ENCODE measurements at places on chromosomes 1 and 21.

DNA sequence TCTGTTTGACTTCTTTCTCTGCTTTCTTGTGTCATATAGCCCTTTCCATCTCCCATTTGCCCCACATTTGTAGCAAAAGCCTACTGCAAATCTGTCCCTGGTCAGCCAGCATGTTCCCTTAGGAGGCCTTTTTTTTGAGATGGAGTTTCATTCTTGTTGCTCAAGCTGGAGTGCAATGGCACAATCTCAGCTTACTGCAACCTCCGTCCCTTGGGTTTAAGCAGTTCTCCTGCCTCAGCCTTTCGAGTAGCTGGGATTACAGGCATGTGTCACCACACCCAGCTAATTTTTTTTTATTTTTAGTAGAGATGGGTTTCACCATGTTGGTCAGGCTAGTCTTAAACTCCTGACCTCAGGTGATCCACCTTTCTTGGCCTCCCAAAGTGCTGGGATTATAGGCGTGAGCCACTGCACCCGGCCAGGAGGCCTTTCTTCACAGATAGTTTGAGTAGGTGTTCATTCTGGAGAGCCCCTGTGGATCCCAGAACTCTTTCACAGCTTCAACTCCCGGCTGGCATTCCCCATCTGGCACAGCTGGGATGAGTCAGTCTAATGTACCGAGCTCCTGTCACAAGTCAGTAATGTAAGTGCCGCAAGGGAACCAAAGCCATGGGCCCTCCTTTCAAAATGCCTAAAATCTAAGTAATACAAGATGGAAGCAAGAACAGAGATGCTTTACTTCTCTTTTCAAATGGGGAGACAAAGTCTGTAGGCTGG, 9.4 kb upstream of the NHLH1 start:
- no peak for DNase-seq

DNA sequence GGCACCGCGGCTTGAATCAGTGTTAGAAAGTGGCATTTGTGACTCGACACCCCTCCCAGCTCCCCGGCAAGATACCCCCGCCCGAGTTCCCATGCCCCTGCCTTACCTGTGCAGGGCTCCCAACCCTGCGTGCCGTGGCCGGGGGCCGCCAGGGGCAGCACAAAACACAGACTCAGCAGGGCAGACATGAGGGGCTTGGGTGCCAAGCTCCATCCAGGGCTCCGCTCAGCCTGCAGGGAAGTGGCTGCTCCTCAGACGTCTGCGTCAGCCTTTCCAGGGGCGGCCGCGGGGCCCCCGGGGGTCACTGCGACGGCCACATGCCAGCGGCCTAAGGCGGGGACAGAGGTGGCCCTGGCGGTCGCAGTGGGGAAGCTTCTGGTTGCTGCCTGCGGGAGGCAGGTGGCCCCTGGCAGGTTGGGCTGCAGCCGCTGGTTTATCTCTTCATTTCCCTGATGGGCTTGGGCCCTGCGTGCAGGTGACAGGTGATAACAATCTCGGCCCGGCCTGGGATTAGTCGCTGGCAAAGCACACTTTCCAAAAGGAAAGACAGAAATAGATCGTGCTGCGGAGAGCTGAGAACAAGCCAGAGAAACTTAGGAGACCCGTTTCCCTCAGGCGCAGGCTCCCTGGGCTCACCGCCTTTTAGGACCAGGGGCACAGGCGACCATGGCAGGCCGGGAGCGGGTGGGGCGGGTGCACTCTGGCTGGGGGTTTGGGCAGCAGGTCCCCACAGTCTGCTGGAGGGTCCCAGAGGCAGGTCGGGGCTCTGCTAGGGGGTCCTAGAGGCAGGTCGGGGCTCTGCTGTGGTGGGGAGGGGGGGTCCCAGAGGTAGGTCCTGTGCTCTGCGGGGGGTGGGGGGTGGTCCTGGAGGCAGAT, at the start of gene TSPEAR:
TSS of gene TSPEAR (minus strand) at position 246 of the 876 bp plus-strand sequence. CDS start at position 188, 58 bp downstream.
- no peak for DNase-seq

DNA sequence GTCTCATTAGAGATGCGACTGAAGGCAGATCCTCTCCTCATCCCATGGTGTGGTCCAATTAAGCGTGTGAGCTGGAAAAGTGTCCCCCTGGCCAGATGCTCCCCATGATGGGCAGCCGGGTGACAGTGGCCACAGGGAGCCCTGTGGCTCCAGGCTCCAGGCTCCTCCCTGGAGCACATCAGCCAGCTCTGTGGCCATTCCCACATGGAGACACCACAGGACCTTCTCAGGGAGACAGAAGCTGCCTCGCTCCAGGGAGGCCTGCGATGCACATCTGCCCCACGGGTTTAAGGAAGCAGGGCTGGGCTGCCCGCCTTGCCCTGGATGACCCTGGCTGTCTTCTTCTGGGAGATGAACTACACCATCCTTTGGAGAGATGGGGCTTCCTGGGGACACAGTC, 99.9 kb upstream of the TLR5 start:
- DNase-seq, result no peak

- DNase-seq, result peak; percentile 49
These were observed 60.8 kb upstream of the PGD start for GRCh38 chr1:10338047-10338446.

DNA sequence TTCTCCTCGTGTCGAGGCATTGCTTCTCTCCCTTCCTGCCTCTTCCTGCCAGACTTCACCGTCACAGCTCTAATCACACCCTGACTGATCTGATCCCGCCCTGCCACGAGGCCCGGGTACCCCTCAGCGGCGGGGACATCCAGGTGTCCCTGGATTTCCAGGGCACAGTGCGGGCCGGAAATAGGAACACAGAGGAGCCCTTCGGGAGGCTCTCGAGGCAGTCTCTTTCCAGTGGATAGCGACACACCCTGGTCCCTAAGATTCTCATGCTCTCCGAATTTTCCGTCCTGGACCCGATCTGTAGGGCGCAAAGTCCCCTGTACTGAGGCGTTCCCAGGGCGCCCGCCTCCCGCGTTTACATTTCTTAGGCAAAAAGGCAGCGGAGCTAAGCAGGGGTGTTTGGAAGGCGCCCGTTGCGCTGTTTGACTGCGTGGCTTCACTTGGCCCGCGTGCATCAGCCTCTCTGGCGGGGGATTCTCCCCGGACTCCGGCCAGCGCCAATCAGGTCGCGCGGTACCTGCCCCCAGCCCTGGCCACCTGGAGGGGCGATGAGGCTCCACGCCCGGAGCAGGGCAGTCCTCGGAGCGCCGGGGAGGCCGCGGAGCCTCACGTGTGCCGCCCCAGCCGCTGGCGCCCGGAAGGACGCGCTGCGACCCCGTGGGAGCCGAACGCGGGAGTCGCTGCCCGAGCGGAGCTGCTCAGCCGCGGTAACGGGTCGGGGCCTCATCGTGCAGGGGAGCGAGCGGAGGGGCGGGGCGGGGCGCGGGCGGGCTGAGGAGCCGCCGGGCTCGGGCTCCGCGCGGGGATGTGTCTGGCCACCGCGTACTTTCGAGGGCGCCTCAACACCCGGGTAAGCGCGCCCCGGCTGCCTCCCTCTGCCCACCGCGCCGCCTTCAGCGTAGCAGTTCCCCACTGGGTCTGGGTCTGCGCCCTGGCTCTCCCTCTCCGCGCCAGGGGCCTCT, at the start of gene FAM163A:
TSS of gene FAM163A (plus strand) at position 575 of the 962 bp plus-strand sequence. CDS start 69,807 bp downstream, outside the sequence.
- DNase-seq, result peak; percentile 35

DNA sequence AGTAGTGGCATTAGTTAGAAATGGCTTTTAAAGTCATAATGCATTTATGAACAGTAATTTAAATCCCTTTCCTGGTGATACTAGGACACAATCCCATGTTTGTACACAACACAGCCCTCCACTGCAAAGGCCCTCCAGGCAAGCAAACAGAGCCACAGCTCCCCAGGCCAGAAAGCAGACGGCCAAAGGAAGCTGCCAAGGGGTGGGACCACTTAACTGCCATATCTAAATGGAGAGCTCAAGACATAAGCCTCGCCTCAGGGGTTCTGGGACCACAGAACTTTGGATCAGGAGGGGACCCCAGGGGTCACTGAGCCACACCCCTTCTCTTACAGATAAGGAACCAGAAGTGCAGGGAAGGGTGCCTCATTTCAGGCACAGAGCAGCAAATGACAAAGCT, 189.7 kb downstream of the KCNH1 start:
- no peak for DNase-seq

- no peak for DNase-seq
These were observed 487.5 kb upstream of the CHRM3 start for GRCh38 chr1:238898856-238899255.

- no peak for DNase-seq
These were observed 164.2 kb downstream of the CACNA1E start for GRCh38 chr1:181647314-181648035.

DNA sequence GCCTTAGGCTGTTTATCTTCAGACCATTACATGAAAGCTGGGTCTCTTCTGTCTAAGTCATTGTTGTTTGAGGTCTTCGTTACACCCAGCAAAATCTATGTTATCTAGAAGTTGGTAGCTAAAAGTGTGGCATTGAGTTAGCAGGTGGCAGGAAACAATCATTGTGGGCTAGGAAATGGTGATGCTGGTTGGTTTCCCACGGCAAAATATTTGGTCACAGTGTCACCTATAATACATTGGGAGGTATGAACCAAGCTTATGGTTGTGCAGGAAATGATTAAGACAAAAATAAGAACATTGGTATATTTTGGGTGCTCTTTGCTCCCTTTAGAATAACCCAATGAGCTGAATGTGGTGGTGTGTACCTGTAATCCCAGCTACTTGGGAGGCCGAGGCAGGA, 169.7 kb downstream of the TRIM33 start:
- DNase-seq, result peak; percentile 37

DNA sequence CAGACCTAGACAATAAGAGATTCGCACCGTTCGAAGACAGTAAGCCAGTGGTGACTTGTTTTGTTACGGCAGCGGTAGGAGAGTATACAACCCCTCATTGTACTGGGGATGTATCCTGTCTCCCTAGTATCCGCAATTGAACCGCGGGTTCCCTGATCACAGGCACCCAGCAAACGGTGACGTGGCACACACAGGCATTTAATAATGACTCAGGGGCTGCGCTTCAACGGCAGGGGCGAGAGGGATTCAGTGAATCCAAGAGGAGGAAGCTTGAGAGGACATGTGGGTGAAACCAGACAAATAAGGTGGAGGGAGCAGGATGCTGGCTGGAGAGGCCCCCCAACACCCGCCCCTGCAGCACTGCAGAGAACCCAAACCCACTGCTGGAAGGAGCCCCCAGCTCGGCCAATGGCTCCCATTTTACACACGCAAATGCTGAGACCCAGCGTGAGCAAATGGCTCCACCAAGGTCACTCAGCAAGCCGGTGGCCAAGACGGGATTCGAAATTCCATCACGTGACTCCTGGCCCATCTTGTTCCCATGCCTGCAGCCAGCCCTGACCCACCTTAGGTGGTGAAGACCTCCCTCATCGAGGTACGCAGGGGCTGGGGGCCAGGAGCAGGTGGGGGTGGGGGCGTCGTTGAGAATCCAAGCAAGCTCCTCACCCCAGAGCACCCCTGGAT, 149.9 kb downstream of the SYF2 start:
- no peak for DNase-seq

- DNase-seq, result no peak
These were observed 20.7 kb upstream of the EXO1 start for GRCh38 chr1:241827264-241827663.

- no peak for DNase-seq
These were observed 269.6 kb downstream of the VAV3 start for GRCh38 chr1:107695341-107695740.

GRCh38 chr1:30969903-30970302, 61.3 kb upstream of the SDC3 start:
- DNase-seq, result no peak

GRCh38 chr1:31595836-31596736, 19.8 kb downstream of the TINAGL1 start:
- no peak for DNase-seq

- no peak for DNase-seq
These were observed 23.3 kb downstream of the HSPG2 start for GRCh38 chr1:21913763-21914162.

DNA sequence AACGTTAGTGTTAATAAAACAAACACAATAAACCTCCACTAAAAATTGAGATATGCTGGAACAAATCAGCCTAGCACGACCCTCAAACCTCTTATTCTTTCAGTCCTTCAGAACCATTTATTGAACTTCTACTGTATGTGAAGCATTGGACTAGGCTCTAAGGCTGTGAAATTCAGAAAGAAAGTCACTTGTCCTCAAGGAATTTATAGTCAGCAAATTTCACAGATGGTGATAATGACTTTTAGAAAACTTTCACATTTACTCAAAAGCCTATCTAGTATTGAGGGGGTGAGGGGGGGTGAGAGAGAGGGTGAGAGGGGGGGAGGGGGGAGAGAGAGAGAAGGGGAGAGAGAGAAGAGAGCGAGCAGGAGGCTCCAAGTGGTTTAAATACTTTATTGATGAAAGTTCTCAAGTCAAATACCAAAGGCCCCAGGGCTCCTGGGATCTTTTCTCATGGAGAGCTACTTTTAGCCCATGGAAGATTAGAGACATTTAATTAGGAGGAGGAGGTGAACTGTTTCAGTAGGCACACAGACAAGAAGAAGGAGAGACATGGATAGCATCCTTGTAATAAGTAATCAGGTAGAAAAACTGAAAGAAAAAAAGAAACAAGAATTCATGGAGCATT, 66.3 kb upstream of the SSX2IP start:
- no peak for DNase-seq

- no peak for DNase-seq
These were observed 15.4 kb downstream of the ANGPTL7 start for GRCh38 chr1:11204396-11205190.

- no peak for DNase-seq
These were observed 9.9 kb downstream of the F3 start for GRCh38 chr1:94531664-94532063.

DNA sequence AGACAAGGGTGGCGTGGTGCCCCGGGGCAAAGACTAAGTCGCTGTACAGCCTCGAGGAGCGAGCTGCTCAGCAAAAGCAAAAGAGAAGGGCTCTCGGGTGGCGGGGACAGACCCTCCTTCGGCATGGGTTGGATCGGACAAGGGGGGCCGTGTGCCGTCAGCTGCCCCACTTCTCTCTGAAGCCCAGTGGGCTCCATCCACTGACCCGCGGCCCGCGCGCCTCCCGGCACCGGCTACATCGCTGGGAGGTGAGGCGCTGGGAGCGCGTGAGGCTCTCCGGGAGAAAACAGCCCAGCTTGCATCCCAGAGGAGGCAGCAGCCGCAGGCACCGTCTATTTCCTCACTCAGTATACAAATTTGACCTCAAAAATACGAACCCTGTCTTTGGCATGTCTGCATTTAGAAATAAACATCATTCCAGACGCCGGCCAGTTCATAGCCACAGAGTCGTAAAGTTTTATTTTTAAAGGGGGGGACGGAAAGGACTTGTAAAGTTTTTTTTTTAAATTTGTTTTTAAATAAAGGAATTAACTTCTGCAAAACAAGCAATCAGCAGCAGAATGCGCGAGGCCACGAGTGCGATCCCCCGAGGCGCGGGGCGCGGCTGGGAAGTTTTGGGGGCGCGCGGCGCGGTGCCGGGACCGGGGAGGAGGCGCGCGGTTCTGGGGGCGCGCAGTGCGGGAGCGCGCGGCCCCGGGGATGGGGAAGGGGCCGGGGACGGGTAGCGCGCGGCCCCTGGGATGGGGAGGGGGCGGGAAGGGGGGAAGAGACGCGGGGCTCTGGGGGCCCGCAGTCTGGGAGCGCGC, 689 bp upstream of the GPR137B start:
- DNase-seq, result peak; percentile 44

- DNase-seq, result no peak
These were observed 130.9 kb downstream of the CD247 start for GRCh38 chr1:167387251-167387910.

GRCh38 chr21:33843216-33843615, 72.4 kb downstream of the ATP5PO start:
- DNase-seq, result no peak

Measured in activated T-cell treated with anti-CD3 and anti-CD28 coated beads, Interleukin-2, amount 50 U/mL, for 48 hours (primary cell).